ENCODE measurements at places on chromosomes 16 and 17.

DNA sequence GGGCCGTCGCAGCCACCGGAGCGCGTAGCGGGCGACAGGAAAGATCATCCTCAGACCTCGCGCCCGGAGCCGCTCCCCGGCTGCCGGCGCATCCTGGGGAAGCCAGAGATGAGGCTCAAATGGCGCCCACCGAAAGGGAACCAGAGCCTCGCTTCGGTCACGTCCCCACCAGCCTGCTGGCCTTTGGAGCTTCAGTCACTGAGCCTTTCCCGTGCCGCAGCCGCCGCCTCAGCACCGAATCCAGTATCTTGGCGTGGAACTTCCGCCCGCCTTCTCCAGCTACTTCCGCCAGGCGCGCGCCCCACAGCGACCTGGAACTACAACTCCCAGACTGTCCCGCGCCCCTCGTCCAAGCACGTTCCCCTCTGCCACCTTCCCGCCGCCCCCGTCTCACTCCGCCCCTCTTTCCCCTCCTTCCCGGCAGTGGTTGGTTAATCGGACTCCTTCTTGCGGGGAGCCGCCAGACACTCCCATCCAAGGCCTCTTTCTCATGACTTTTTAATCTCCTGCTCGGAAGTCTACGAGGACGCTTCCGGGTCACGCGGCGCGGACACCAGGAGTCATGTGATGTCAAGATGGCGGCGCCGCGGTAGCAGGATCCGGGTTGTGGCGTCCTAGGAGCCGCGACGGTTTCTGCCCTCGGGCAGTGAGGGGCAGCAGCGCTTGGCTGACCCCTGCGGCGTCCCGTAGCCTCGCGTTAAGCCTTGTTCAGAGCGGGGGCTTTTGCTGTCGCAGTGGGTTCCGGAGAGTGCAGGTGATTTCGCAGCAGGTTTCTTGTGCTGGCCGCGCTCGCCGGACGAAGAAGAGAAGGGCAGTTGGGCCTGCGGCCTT lies at the start of the genes SMCR8 and TOP3A:
SMCR8 (plus strand) TSS at position 563 of the 831 bp plus-strand sequence. CDS start 497 bp downstream, outside the sequence.
TOP3A (minus strand) TSS at position 264 of the 831 bp plus-strand sequence; CDS start at position 48, 216 bp downstream.
- DNase-seq: peak; percentile 52

DNA sequence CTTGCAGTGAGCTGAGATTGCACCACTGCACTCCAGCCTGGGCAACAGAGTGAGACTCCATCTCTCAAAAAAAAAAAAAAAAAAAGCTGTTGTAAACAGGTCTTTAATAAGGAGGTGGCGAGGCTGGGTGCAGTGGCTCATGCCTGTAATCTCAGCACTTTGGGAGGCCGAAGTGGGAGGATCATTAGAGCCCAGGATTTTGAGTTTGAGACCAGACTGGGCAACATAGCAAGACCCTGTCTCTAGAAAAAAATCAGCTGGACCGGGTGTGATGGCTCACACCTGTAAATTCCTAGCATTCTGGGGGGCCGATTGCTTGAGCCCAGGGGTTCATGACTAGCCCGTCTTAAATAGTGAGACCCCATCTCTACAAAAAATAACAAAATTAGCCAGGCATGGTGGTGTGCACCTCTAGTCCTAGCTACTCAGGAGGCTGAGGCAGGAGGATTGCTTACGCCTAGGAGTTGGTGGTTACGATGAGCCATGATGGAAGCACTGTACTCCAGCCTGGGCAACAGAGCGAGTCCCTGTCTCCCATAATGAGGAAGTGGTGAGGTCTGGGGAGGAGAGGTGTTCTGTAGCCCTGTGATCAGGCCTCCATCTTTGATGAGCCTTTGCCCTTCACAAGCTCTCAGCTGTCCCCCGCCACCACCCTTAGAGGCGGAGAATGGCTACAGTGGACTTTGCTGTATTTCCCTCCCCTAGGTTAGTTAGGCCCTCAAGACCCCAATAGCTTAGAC lies 36.2 kb downstream of the ZNF778 start:
- DNase-seq: no peak

- no peak for DNase-seq
Observed at GRCh38 chr17:62716834-62717588, 89.5 kb downstream of the MRC2 start.

DNA sequence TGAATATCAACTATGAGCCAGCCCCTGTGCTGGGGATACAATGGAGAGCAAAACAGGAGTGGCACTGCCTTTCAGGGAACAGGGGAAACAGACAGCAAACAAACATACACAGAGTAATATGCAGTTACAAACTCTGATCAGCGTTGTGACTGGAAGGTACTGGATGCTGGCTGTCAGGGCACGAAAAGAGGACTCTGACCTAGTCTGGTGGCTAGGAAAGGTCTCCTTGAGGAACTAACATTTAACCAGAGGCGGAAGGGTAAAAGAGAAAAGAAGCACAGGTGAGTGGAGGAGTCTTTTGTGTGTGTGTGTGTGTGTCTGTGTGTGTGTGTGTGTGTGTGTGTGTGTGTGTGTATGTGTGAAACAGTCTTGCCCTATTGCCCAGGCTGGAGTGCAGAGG lies 12.4 kb upstream of the B4GALNT2 start:
- DNase-seq: no peak

DNA sequence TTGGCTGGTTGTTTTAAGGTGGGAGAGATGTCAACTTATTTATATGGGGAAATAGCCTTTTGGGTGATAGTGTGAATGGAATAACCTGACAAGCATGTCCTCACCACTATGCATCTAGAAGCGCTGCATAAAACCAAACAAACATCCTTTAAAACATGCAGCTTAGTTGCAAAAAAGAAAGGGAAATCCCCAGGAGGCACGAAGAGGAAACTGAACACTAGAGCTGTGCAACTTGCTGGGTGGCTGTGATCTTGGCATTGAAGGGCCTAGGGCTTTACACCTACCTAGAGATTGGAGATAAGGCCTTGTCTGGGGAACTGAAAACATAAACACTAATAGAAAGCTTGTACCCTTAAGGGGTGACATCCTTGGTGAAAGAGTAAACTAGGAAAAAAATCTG lies 7.3 kb downstream of the C16orf54 start:
- DNase-seq: no peak

DNA sequence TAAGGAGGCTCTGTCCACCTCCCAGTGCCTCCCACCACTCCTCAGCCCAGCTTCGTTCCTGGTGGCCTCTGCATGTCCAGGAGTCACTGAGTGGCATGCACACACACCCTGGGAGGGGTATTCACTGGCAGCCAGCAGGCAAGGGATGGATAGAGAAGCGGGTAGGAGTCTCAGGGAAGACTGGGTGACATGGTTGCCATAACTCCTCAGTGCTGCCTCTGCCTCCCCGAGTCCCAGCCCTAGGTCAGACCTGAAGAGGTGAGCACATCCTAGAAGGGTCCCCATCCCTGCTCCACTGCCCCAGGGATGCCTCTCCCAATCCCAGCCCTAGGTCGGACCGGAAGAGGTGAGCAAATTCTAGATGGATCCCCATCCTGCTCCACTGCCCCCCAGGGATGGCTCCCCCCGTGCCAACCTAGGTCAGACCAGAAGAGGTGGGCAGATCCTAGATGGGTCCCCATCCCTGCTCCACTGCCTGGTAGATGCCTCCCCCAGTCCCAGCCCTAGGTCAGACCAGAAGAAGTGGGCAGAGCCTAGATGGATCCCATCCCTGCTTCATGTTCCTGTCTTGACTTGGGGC lies 197.0 kb downstream of the IRF8 start:
- DNase-seq: no peak

DNA sequence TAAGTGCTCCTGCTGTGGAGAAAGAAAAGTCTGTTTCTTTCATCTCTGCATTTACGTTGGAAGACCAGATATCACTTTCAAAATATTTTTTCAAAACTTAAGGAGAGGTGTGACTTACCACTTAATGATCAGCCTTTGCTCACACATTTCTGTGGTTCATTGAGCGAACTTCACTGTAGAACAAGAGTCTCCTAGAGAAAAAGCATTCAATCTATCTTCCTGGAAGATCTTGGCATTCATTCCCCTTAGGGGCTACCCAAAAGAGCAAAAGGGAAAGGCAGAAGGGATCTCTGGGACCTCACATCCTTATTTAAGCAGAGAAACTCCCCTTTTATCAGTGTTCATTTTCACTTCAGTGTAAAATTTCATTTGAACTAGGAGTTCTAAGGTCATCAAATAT lies 61.2 kb downstream of the HS3ST3A1 start:
- DNase-seq: no peak

- no peak for DNase-seq
Observed at GRCh38 chr17:18141210-18141803, 32.8 kb downstream of the MYO15A start.

GRCh38 chr17:82570277-82570676 lies 50.7 kb downstream of the FOXK2 start:
- no peak for DNase-seq

DNA sequence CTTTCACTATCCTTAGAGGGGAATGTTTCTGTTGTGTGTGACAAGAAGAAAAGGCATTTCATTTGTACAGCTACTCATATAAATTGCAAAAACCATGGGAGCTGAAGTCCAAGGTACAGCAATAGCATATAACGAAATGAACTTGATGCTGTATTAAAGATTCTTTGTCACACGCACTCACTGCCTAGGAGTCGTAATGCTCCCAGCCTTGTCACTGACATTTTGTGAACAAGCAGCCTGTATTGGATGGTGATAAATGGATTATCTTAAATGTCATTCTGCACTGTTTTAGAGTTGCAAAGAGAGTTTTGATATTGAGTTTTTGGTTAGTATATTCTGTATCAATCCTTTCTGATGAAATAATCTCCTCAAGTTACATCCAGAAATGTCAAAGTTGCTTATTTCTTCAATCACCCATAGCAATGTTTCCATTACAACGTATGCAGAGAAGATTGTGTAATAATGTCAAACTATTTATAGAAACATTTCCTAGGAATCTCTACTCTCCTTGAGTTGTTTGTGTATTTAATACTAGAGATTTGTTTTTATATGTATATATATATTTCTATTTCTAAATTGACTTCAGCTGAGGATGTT lies 270.6 kb downstream of the FTO start:
- DNase-seq: no peak

- no peak for DNase-seq
Observed at GRCh38 chr17:6393351-6393952, 41.5 kb downstream of the AIPL1 start.

DNA sequence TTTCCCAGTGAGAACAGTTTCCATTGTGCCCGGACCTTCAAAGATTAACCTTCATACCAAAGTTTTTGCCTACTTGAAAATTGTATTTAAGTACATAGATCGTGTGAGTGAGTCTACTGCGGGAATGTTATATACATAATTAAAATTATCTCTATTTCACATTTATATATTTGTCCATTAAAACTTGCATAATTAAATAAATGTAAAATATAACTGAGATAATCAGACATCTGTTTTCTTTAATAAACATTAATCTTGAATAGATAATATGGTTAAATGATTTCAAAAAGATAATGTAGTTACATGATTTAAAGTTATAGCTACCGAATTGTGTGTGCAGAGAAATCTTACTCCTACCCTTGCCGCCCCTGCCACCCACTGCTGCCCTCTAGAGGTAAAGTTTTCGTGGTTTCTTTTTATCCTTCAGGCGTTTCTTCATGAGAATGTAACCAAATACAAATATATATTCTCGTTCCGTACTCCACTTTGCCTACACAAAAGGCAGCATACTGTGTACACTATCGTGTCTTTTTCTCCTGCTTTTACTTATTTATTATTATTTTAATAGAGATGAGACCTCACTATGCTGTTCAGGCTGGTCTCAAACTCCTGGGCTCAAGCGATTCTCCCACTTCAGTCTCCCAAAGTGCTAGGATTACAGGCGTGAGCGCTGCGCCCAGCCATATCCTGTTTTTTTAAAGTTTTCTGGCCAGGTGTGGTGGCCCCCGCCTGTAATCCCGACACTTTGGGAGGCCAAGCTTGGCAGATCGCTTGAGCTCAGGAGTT lies 35.6 kb downstream of the RPA1 start:
- no peak for DNase-seq

DNA sequence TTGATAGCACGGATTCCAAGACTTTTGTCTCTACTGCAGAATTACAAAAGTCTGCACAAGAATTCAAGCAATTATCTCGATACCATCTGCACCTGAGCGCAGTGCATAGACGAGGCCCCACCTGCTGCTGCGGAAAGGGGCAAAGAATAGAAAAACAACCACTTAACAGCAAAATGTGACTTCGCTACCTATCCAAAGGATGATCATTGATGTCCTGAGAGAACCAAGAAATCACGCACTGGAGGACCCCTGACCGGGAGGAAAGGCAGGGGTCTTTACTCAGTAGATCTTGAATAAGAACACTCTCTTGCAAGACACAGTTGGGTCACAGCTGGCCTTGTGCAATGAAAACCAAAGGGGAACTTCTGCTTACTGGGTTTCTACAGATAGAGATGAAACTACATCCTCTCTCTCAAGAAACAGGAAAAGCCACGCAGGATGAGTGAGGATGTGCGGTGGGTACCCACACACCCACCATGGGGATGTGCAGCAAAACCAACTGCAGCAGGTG lies 147.4 kb upstream of the RPH3AL start:
- no peak for DNase-seq

DNA sequence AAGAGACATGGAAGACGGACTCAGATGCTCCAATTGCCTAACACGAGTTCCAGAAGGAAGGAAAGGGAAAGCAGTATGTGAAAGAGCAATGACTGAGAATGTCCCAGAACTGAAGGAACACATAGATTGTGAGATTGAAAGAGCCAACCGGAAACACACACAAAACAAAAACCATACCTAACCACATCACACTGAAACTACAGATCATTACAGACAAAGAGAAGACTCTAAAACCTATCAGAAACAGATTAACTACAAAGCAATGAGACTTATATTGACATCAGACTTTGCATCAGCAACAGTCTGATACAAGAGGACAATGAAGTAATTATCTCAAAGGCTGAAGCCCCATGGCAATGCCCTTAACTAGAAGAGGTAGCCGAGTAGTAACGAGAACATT lies 45.6 kb upstream of the CLEC18B start:
- DNase-seq: no peak

GRCh38 chr17:6376931-6377361 lies 58.0 kb downstream of the AIPL1 start:
- DNase-seq: no peak

- no peak for DNase-seq
Observed at GRCh38 chr17:59423903-59424302, 92.4 kb downstream of the YPEL2 start.

GRCh38 chr17:77899498-77899897 lies 59.0 kb upstream of the TNRC6C start:
- no peak for DNase-seq

DNA sequence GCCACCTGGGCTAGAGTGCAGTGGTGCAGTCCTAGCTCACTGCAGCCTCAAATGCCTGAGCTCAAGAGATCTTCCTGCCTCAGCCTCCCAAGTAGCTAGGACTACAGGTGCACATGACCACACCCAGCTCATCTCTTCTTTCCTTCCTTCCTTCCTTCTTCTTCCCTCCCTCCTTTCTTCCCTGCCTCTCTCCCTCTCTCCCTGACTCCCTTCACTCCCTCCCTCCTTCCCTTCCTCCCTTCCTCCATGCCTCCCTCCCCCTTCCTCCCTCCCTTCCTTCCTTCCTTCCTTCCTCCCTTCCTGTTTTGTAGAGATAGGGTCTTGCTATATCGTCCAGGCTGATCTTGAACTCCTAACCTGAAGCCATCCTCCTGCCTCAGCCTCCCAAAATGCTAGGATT lies 23.5 kb upstream of the USP36 start:
- DNase-seq: no peak

GRCh38 chr17:329784-330420 lies 22.7 kb downstream of the RPH3AL start:
- DNase-seq: no peak

- no peak for DNase-seq
Observed at GRCh38 chr16:66623755-66624154, 19.3 kb downstream of the CMTM3 start.

Data from cortex of kidney (tissue), 1 donor.